Stimulated activated CD4-positive, alpha-beta T cell treated with anti-CD3 and anti-CD28 coated beads, Interleukin-2, amount 100 ng/mL, for 4 hours (primary cell): ENCODE measurements at places on chromosomes 12 and 14.

DNA sequence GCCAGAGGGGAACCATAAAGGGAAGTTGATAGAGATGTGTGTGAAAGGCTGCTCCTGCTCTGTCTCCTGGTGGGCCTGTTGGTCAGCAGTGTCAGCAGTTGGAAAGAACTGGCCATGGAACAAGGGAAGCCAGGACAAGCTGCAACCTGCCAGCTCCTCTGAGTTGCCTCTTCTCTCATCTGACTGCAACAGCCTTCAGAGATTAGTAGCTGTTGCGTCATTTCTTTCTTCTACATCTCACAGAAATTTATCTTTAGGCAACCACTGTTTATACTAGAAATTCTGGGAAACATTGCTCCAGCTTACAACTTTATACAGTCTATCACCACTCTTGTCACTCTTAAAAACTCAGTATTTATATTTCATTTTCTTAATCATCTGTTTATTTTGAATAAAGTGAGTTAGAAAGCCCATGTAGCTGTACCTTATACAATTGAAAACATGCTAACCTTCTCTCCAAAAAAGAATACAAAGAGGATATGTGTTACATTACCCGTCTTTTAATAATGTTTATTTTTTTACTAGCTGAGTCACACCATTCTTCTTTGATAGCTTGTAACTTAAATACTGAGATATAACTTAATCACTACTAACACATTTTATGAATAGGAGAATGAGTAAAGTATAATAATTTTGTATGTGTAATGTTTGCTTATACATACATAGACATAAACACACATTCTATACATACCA lies 224.2 kb downstream of the LRFN5 start:
- no peak for DNase-seq

DNA sequence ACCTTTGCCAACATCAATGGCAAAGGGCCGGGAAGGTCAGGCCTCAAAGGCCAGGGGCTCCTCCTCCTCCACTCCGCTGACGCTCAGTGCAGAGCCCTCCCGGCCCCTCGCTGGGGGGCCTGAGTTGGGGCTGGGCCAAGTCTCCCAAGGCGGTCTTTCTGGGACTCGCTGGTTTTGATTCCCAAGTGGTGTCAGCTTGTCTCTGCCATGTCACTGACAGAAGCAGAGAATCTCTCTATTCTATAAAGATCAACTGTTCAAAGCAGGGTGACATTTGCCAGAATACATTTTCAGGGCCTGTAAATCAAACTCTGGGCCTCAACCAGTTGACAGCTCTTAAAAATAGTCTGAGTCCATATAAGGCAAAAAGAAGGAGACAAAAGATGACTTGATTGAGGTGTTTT lies 75.9 kb downstream of the CCDC88C start:
- DNase-seq = no peak

DNA sequence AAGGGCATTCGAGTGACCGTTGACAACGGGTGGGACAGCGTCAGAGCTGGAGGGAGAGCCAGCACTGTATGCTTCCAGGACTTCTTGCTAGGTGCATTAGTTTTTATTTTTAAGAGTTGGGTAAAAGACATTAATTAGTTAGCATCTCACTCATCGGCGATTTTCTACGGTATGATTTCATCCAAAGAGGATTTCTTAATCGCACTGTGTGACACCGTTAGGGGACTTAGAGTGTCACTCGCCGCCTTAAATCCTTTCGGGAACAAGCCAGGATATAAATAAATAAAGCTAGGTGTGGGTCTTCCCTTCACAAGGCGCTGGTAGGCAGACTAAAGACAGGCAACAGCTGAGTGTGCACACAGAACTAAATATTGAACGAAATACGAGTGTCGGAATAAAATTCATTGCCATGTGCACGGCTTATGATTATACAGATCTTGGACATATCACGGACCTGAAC lies 869 bp upstream of the NOVA1 start:
- no peak for DNase-seq

DNA sequence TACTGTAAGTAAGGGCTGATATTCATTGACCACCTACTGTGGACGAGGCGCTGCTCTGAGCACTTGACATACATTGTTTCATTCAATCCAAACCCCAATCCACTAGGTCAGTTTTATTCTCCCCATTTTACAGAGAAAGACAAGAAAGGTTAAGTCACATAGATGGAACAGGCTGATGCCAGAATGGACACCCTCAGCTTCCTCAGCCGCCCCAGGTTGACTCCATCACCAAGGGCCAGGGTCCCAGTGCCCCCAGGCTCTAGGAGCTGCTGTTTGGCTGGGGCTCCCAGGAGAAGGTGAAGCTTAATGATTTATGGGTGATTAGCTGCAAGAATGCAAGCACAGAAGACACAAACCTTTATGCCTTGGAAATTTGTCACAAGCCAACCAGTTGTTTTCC lies 671 bp upstream of the AQP2 start:
- no peak for DNase-seq

DNA sequence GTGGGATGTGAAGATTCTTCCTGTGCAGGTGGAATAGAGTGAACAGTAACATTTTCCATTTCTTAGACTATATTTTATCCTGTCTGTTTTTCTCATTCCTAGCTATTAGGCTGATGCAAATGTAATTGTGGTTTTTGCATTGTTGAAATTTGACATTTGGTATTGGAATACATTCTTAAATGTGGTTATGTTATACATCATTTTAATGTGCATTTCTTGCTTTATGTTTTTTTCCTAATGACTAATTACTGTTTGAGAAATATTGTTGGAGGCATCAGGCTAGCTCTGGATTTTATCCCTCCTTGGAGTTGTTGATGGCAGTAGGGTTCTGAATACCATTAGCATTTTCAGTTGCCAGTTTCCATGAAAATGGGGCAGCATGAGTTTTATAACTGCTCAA lies 75.9 kb upstream of the GNG2 start:
- DNase-seq = no peak

- no peak for DNase-seq
These were observed 12.3 kb upstream of the LEMD3 start for GRCh38 chr12:65157091-65157490.

DNA sequence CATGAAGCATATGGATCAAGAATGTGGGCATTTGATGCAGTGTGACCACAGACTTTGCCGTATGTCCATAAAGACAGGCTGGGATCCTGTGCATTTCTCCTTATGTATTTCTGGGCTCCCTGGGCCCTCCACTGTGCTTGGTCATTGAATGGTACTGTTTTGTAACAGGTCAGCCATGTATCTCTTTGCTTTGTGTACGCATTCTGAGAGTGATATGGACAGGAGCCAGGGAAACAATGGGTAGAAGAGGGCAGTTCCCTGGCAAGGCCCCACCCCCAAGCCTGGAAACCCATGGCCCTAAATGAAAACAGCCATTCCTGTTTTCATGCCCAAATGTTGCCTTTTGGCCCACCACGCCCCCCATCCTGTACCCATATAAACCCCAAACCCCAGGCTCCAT lies 15.2 kb upstream of the FBXO34 start:
- DNase-seq = no peak

DNA sequence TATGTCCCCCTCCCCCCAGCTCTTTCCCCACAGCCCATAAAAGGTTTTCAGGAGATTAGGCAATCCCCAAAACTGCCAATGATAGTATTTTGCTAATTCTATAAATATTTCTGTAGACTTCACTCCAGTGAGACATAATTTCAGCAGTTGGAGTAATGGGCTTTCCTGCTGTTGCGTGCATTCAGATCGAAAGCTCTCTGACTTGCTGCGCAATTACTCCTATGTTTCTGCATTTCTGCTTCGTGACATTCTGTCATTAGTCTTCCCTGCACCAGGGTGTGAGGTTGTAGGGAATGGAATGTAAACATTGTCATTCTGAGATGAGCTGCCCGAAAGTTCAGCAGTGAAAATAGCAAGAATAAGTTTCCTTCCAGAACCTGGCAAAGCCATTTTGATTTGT lies 58.2 kb downstream of the SAMD4A start:
- DNase-seq = no peak

DNA sequence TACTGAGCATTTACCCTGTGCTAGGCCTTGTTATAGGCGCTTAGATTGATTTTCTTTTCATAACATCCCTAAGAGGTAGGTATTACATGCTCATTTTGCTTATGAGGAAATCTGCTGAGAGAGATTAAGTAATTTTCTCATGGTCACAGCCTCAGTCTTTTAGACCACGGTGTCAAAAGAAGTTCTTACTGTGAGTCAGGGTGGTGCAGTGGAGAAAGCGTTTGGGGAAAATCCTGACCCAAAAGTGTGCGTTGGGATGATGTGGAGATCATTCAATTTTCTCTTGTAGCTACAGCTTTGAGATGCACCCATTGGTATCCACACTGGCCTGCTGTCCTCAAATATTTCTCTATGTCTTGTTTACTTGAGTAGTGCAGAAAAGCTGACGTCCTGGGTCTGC lies 8.2 kb downstream of the ANG start:
- no peak for DNase-seq

DNA sequence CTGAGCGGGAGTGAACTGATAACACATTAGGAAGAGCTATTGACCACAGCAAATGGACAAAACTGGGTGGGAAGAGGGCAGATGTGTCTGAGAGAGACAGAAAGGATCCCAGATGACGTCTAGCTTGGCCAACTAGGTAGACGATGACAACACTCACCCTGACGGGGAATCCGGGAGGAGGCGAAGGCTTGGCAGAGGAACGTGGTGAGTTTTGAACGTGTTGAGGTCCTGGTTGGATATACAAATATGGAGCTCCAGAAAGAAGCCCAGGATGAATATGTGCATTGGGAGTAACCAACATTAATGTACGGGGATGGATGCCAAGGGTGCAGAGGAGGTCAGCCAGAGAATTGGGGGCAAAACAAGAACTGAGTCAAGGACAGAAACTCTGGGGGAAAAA lies 60.7 kb downstream of the DPF3 start:
- DNase-seq = no peak

GRCh38 chr14:68660495-68660894 lies 132.4 kb downstream of the ZFP36L1 start:
- DNase-seq = no peak

GRCh38 chr14:54348001-54348611 lies 48.7 kb upstream of the CDKN3 start:
- DNase-seq = no peak

GRCh38 chr14:101560534-101561113 lies 671 bp upstream of the DIO3 start:
- no peak for DNase-seq

- DNase-seq = no peak
These were observed 111.0 kb downstream of the BBS10 start for GRCh38 chr12:76237086-76237701.

DNA sequence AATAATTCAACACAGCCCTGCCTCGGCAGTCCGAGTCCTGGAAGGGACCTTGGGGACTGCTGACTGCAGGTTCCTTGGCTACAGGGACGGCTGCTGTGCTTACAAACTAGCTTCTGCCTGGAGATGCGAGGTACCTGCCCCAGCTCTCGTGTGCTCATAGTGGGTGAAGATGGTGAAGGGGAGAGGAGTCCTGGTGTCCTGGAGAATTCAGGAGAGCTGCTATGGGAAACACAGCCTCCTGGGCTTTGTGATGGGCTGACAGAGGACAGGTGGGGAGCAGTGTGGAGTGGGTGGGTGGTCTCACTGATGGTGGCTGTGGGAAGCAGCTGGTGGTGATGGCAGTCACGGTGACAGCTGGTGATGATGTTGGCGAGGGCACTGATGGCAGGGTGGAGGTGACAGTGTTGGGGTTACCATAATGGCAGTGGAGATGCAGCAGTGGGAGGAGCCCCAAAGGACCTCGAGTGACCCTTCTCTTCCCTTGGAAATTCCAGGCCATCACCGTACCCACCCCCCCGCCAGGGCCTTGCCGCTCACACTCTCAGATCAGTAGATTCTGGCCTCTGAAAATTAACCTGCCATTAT lies 32.8 kb downstream of the HVCN1 start:
- no peak for DNase-seq

DNA sequence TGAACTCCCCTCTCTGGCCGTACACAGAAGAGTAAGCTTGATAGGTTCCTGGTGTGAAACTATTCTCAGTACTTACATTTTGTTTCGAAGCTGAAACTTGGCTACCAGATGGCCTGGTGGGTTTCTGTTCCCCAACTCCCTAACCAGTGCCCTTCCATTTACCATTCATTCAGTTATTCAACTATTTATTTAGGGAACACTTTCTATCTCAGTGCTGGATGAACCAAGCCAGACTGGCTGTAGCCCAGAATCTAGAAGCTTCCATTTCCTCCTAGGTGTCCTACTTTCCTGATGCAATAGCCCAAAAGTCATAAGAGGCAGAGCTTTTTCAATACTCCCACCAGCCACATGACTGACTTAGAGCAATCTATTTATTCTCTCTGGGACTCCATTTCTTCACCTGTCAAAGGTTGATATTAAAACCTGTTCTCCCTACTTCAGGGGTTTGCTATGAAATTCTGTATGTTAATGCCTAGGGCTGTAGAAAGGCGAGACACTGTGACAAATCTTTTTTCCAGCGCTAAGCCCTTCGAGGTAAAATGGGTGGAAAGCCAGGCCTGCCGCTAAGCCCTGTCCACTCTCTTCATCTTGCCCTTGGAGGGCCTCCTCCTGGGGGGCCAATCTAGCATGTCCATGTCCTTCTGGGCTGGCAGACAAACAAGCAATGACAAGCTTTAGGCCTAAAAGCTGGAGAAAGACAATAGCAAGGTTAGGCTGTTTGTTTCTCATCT lies 8.1 kb upstream of the IRF2BPL start:
- no peak for DNase-seq

GRCh38 chr14:105882626-105883025 lies 356.2 kb downstream of the TMEM121 start:
- no peak for DNase-seq

- DNase-seq = no peak
These were observed 235.9 kb downstream of the ERC1 start for GRCh38 chr12:1226951-1227350.

DNA sequence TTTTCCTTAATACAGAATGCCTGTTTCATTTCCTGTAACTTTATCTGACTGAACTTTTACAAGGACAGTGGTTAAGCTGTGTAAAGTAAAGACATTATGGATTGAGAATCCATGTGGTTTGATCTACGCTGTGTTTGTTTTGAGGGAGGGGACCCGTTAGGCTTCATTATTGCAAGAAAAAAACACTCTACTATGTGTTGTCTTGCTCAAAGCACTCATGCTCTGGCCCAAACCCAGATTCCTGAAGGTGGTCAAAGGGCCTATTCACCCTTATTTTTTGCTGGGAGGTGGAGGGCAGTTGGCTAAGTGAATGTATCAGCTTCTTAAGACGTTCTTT lies 11.9 kb downstream of the RNF10 start:
- DNase-seq = no peak

DNA sequence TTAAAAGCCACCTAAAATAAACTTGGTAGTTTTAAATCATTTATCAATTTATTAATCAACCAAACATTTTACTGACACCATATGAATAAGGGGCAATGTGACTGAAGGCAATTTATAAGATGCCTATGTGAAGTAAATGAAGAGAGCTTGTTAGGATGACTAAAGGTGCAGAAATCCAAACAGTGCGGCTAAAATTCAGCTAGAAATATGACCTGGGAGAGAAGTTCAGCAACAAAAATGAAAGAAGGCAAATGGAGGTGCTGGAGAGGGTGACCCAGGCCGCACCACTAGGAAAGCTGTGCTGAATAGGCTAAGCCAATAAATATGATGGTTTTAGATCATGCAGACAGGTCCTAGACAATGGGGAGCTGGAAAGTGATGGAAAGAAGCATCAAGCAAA lies 403.7 kb downstream of the BTG1 start:
- no peak for DNase-seq
